Hypothalamus (tissue), 51 donors: ENCODE measurements at places on chromosomes 7 and 10.

GRCh38 chr10:119441921-119442757, 100.4 kb downstream of the RGS10 start:
- DNase-seq = no peak

- DNase-seq = no peak
These were observed 172.7 kb upstream of the HPS1 start for GRCh38 chr10:98619446-98619845.

- DNase-seq = no peak
These were observed 23.7 kb upstream of the ELOVL3 start for GRCh38 chr10:102202386-102202785.

DNA sequence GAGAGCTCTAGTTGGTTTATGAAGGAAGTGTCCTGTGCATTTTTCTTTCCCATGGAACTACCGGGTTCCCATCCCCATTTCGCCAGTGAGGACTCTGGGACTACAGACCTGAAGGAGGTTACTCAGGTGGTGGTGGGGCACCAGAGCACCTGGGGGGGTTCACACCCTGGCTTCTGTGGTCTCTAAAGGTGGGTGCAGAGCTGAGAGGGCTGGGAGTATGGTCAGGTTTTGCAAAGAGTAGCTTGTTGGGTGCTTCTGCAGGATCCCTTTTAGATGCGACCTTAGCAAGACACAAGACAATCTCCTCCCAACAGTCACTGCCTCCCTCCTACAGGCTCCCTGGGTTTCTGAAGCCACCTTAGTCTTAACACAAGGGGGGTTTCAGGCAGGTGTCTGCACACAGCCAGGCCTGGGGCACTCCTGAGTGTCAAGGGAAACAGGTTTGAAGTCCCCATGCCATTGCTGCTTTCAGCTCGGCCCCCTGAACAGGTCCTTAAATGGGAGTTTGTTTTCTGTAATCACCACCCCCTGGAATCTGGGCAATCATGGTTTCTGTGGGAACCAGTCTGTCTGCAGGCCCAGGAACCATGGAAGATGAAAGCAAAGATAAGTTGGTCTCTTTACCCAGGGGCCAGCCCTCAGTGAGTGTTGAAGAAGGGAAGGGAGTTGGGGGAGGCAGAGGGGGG, 9.9 kb upstream of the CXCL12 start:
- DNase-seq = no peak

DNA sequence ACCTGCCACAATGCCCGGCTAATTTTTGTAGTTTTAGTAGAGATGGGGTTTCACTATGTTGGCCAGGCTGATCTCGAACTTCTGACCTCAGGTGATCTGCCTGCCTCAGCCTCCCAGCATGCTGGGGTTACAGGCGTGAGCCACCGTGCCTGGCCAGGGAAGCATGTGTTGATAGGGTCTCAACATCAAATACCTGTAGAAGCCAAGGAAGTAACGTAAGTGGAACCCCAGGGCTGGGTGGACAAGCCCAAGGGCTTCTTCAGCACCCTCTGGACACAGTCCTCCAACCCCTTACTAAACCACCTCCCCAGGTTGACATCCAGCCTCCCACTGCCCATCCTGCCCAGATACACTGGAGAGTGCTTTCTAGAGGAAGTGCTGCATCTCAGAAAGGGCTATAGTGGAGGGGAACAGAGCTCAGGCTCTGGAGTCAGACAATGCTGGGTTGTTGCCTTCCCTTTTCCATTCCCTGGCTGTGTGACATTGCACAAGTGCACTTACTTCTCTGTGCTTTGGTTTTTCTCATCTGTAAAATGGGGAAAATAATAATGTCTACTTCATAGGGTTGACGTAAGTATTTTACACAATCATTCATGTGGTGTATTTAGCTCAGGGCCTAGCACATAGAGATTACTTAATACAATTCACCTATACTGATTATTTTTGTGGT, 73.9 kb upstream of the KAT6B start:
- DNase-seq = no peak

DNA sequence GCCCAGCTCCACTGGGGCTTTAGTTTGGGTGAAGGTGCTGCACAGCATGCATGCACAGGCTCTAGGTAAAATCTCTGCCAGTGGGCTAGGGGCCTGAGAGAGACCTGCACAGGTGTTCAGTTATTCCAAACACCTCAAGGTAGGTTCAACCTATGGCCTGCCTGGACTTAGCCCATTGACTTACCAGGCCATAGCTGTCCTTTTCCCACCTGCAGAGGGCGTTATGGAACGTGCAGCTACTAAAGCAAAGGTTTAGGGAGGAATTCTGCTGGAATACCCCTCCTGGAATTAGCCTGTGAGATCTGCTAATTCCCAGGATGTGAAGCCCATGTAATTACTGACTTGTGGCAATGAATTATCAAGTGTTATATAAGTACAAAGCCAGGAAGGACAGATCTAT, 3.6 kb downstream of the VWC2 start:
- no peak for DNase-seq

DNA sequence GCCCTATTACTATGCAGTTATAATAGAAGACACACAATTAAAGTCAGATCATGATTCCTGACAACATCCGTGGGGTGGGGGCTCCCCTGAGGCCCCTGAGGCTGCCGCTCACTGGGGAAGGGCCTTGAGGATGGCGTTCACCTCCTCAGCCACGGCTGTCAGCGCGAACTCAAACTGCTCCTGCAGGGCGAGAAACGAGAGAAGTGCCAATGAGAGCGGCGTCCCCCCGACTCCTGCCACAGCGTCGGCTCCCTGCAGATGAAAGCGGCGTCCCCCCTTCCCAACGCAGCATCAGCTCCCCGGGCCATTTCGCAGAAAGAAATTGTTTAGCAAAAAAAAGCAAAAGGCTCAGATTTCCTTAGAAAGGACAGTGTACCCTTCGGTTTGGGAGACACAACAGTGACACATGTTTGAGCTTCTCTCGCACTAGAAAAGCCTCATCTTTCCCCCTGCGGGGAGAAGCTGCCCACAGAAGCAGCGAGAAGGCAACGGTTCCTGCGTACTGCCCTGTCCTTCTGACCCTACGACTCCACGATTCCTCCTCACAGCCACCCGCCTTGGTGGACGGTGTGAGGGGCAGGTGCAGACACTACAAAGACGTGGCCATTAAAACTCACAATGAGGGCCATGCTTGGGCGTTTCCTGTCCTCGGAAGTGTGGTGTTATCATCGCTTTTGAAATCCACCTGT, 203.9 kb downstream of the DNAJB6 start:
- no peak for DNase-seq
